ENCODE measurements at places on chromosomes 5 and 9. TPM values are rescaled to one million over a fixed set of nuclear protein-coding genes. Genes with fewer than 3 reads are reported as not detected.
A peak's percentile ranks its signal among the peaks of the same experiment; 100 is the strongest.

PRR7 gene
- total RNA-seq = 1.1 TPM

RASEF gene
- 0.16 TPM for total RNA-seq

NKD2 gene
- 2.8 TPM for total RNA-seq

SH3RF2 gene
- 272 TPM for total RNA-seq

ROPN1L gene
- not detected for total RNA-seq

NDOR1 gene
- 6.6 TPM for total RNA-seq

SKP2 gene
- total RNA-seq = 3.7 TPM

DNA sequence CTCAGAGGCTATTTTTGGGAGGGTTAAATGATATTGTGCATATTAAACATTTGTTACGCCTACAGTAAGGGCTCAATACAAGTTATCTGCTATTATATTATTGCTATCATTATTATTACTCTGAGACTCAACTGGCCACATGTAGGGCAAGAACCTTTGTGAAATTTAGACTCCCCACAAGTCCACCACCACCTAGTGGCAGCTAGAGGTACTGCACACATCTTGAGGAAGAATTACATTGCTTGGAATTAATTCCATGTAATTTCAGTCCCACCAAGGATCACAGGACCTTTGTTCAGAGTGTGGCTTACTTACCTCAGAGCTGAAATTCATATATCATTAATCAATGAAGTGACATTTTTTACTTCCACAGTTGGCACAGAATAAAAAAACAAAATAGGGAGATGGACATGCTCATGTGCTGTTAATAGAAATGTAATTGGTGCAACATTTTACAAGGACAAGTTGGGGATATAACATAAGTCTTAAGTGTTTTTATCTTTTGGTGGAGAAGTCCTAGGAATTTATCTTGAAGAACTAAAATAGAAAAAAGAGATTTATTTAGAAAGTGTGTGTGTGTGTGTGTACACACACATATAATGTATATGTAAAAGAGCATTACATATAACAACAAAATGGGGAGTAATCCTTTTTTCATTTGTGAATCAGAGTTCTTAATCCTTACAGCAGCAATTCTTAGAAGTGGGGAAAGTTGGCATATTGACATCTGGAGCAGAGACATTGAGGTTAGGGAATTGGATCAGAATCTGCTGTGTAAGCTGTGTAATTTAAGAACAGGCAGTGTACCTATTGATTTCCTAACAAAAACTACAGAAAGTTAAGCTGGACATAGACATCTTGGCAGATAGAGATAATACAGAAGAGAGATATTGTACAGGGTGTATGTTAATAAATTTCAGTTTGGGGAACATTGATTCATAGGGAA, 11.2 kb downstream of the MSANTD3 start:
- no peaks in the 10 kb centered on the region for H3K36me3 ChIP-seq
- H3K4me3 ChIP-seq = no peak overlapping the region
- DNase-seq = peak; percentile 85
- H3K4me1 ChIP-seq = no peaks in the 10 kb centered on the region
- no peak overlapping the region for H3K27ac ChIP-seq

DNA sequence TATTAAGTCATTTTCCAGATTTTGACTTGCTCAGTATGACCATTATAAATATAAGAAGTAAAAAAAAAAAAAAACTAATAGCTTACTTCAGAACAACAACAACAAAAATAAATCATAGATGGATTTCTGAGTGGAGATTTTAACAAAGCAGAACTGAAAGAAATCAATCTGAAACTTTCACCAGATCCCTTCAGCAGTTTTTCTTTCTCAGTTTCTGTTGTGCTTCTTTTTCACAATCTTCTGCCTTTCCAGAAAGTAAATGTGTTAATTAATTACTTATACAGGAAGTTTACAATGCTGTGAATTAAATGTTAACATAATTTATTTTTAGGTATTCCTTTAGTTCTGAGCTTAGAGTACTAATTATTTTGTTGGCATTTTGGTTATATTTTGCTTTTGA, 73.5 kb downstream of the CHSY3 start:
- no peaks in the 10 kb centered on the region for H3K27me3 ChIP-seq
- H3K36me3 ChIP-seq = no peaks in the 10 kb centered on the region
- no peaks in the 10 kb centered on the region for H3K4me1 ChIP-seq
- no peak for DNase-seq
- H3K27ac ChIP-seq = no peak overlapping the region

GRCh38 chr5:43352131-43352530, 38.9 kb upstream of the HMGCS1 start:
- no peak overlapping the region for H3K4me3 ChIP-seq
- no peaks in the 10 kb centered on the region for H3K27me3 ChIP-seq
- DNase-seq = no peak
- H3K36me3 ChIP-seq = no peaks in the 10 kb centered on the region
- no peaks in the 10 kb centered on the region for H3K4me1 ChIP-seq

GRCh38 chr9:92612292-92612691, 57.6 kb downstream of the IPPK start:
- no peaks in the 10 kb centered on the region for H3K4me1 ChIP-seq
- no peaks in the 10 kb centered on the region for H3K27me3 ChIP-seq
- no peak for DNase-seq
- no peak overlapping the region for H3K4me3 ChIP-seq
- H3K36me3 ChIP-seq = peaks cover 45% of the 10 kb centered on the region

DNA sequence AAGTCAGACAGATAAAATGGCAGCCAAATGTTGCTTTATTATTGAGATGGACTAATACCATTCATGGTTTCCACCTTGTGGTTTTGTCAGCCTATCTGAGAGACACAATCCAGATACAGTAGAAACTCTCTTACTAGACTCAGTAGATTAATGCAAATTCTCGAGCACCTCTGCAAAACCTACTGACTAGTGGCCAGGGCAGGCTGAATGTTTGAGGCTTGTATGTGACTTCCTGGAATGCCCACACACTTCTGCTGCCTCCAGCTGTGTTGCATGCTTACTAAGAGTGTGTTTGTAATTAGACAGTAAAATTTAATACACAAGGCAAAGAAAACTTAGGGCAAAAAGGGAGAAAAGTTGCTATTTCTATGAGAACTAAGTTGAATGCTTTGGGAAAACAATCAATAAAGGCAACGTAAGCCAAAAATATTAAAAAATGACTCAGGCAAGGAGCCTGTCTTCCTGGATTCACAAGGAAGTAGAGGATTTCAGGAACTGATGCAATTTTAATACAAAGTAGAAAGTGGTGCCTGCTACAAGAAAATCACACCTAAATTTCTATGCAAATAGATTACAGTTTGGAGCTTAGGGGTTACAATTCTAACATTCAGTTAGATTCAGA, 30.2 kb upstream of the CCNG1 start:
- no peaks in the 10 kb centered on the region for H3K4me1 ChIP-seq
- DNase-seq = no peak
- no peaks in the 10 kb centered on the region for H3K27me3 ChIP-seq
- H3K4me3 ChIP-seq = no peak overlapping the region
- no peak overlapping the region for H3K27ac ChIP-seq

GRCh38 chr9:21616082-21616778, 134.1 kb upstream of the IFNE start:
- H3K27me3 ChIP-seq = no peaks in the 10 kb centered on the region
- no peaks in the 10 kb centered on the region for H3K4me1 ChIP-seq
- no peak overlapping the region for H3K27ac ChIP-seq
- no peak for DNase-seq
- H3K4me3 ChIP-seq = no peak overlapping the region
- H3K36me3 ChIP-seq = no peaks in the 10 kb centered on the region

- H3K27ac ChIP-seq = peak overlapping the region; percentile 93
- no peaks in the 10 kb centered on the region for H3K27me3 ChIP-seq
- no peak for DNase-seq
- peaks cover 21% of the 10 kb centered on the region for H3K4me1 ChIP-seq
- peaks cover 2% of the 10 kb centered on the region for H3K36me3 ChIP-seq
- H3K4me3 ChIP-seq = peak overlapping the region; percentile 95
Measured at GRCh38 chr9:37904445-37905130, 661 bp upstream of the SLC25A51 start.

DNA sequence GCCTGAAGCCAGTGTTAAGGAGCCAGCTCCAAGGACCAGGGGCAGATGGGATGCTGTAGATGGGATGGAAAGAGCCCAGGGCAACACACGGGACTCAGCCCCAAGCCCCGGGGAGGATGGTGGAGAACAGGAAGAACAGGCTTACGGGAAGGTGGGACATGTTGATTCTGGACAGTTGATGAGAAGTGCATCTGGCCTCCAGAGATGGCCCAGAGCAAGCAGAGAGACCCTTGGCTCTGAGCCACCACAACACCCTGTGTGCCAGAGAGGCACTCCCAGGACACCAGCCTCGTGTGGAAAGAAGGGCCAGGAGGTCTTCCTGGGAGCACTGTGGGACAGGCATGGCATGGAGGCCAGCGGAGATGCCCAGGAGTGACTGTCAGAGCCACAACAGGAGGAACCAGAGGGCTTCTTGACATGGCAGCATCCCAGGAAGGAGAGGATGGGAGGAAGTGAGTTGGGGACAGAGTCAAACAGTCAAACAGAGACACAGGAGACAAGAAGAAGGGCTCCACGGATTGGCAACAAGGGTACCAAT, 156.3 kb upstream of the MVB12B start:
- DNase-seq = peak; percentile 42
- H3K4me3 ChIP-seq = no peak overlapping the region

GRCh38 chr5:172107571-172107970, 80.5 kb downstream of the STK10 start:
- H3K4me1 ChIP-seq = no peaks in the 10 kb centered on the region
- H3K27me3 ChIP-seq = no peaks in the 10 kb centered on the region
- no peak overlapping the region for H3K27ac ChIP-seq
- no peaks in the 10 kb centered on the region for H3K36me3 ChIP-seq
- no peak overlapping the region for H3K4me3 ChIP-seq

DNA sequence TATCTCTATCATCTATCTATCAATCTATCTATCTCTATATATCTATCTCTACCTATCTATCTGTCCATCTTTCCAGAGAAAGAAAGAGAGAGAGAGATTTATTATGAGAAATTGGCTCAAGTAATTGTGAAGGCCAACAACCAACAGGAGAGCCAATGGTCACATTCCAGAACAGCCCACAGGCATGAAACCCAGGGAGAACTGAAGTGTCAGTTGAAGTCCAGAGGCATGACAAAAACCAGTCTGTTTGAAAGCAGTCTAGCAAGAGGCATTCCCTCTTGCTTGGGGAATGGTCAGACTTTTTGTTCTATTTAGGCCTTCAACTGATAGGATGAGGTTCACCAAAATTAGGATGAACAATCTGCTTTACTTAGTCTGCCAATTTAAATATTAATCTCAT, 87.6 kb upstream of the PLCXD3 start:
- H3K27me3 ChIP-seq = no peaks in the 10 kb centered on the region
- no peak overlapping the region for H3K4me3 ChIP-seq
- H3K36me3 ChIP-seq = no peaks in the 10 kb centered on the region
- DNase-seq = no peak

DNA sequence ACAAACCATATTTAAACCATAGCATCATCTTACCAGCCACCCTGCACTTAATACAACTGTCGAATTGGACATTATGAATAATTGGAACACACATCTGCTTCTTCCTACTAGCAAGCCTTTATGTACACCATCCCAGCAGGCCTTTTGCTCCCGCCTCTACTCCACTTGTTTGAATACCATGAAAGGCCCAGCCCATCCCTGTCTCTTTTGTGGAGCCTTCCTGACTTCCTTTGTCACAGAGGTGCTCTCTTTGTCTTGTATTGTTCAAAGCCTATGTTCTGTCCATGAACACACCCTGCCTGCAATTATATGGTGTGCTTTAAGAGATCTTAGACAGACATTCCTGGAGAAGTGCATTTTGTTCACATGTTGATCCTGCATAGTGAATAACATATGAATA, 465.7 kb downstream of the DIRAS2 start:
- no peak overlapping the region for H3K27ac ChIP-seq

DNA sequence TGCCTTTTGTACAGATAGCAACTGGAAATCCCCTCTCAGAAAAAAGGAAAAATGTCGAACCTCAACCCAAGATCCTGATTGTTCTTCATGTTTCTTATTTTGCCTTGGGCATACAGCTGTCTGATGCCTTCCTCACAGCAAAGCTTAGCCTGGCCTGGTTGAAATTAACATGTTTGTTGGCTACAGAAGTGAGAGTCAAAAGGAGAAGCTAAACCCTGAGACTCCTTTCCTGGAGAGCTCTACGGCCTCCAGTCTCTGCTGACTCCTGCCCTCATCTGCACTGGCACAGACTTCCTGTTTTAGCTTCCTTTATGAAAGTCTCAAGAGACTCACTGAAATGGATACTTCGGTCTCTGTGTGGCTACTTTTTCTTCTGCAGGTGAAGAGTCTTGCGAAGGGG, 186.7 kb downstream of the PARP8 start:
- no peaks in the 10 kb centered on the region for H3K27me3 ChIP-seq
- H3K36me3 ChIP-seq = no peaks in the 10 kb centered on the region
- no peaks in the 10 kb centered on the region for H3K4me1 ChIP-seq
- H3K4me3 ChIP-seq = no peak overlapping the region
- DNase-seq = no peak

DNA sequence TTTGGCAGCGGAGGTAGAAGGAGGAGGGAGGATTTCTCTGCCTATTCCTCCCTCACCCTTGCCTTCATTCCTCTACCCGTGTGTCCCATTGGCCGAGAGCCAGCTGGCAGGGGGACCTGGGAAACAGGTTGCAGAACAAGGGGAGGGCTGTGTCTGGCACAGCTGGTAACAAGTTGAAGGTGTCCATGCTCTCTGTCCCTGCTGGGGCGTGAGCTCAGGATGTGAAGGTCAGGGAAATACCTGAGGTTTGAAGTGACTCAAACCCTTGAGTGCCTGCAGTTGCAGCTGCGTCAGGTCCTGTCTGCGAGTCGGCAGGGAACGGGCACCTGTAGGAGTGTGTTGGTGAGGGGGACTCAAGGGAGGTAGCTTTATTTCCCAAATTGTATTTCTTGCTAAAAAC, 16.2 kb downstream of the MIGA2 start:
- peaks cover 55% of the 10 kb centered on the region for H3K36me3 ChIP-seq
- H3K4me1 ChIP-seq = no peaks in the 10 kb centered on the region
- H3K27ac ChIP-seq = no peak overlapping the region

DNA sequence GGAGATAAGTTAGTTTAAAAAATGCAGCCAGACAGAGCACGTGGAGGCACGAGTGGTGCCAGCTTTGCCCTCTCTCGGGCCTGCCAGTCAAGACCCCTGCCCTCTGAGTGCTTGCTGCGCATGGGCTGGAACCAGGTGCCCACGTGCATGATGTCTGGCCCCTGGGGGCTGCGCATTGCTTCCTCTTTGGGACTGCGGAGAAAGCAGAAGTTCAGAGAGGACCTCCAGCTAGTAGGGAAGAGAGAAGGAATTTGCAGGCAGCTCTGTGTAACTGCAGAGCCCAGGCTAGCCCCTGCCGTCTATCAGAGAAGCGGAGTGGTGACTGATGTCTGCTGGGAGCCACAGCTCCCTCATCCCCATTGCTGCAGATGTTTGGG, 9.7 kb upstream of the RNU6ATAC start:
- no peaks in the 10 kb centered on the region for H3K36me3 ChIP-seq
- DNase-seq = no peak
- H3K27me3 ChIP-seq = no peaks in the 10 kb centered on the region
- H3K4me1 ChIP-seq = no peaks in the 10 kb centered on the region

DNA sequence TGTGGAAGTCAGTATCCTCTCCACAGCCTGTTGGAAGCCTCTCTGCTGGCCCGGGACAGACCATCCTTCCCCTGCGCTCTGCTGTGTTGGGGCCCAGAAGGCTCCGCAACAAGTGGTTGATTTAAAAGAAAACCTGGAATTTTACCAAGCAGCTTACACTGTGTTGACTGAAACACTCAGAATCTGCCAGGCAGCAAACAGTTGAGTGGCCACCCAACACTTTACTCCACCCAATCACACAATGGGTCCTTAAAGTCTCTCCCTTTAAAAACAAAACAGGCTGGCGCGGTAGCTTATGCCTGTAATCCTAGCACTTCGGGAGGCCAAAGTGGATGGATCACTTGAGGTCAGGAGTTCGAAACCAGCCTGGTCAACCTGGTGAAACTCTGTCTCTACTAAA, 28.0 kb upstream of the DMRT3 start:
- no peak for DNase-seq
- no peak overlapping the region for H3K4me3 ChIP-seq
- H3K36me3 ChIP-seq = no peaks in the 10 kb centered on the region
- no peaks in the 10 kb centered on the region for H3K27me3 ChIP-seq

All from right atrium auricular region (tissue), 2 donors.